ENCODE measurements at places on chromosomes 7 and 10.

- DNase-seq, result no peak
Observed at GRCh38 chr7:107746006-107746405, 2.1 kb downstream of the CBLL1 start.

- DNase-seq, result no peak
Observed at GRCh38 chr10:104122225-104123107, 495 bp downstream of the SFR1 start.

GRCh38 chr7:28937103-28937502, 21.0 kb downstream of the TRIL start:
- DNase-seq, result no peak

GRCh38 chr10:100776671-100777070, 31.3 kb downstream of the PAX2 start:
- DNase-seq, result no peak

DNA sequence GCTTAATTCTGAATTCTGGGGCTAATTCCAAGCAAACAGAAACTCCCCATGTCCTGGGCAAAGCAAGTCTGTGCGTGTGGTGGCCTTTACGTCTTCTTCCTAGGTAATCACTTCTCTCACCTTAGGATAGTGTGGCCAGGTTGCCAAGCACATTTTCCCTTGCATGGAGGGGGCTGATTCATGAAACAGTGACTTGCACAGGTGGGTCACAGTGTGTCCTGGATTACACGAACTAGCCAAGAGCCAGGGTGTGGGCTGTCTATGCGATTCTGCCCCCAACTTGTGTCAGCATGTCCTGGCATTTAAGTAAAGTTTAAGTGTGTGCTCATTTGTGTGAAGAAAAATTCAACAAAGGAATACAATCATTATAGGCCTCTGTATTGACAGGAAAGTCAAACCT, 18.5 kb upstream of the SEM1 start:
- DNase-seq, result no peak

DNA sequence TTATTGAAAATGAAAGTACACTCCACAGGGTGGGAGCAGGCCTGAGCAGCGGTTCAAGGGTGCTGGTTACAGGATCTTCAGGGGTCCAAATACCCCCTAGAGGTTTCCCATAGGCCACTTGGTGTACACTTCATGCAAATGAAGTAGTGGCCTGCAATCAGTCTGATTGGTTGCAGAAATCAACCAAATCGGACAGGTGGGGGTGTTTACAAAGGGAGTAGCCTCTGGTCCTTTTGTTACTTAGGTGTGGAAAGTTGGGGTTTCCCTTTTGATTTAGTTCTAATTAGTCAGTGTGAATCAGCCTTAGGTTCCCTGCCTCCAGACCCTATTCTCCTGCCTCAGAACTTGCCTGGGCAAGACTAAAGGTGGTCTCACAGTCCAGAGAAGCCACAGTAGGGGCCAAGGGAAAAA, 49.6 kb downstream of the SYPL1 start:
- DNase-seq, result no peak

- no peak for DNase-seq
Observed at GRCh38 chr10:7659560-7659959, 7.2 kb downstream of the ITIH5 start.

DNA sequence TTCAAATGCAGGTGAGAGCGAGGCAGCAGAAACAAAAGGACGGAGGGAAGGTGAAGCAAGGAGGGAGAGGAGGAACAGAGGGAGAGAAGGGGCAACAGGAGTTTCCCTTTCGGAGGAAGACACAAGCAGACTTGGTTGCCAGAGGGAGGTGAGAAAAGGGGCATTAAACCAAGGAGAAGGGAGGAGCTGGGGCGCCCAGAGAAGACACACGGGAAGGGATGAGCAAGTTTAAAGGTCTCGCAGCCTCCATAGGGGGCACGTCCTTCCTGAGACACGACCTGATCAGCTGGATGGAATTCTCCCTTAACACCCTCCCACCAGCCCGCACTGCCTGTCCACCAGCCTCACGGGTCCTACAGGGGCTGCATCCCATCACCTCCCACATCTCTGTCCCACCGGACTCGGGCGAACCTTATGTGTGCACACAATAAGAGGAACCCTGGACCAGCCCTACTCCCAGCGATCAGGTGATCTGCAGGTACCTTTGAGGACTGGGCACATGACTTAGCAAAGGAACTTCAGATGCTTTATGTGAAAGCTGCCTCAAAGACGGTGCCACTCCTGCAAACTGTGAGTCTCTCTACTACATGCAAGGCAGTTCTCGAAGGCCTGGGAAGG, 251.2 kb downstream of the TNS3 start:
- DNase-seq, result no peak

- DNase-seq, result no peak
Observed at GRCh38 chr7:118754608-118755007, 530.1 kb downstream of the ANKRD7 start.

- DNase-seq, result no peak
Observed at GRCh38 chr10:126153711-126154628, 234.3 kb downstream of the ADAM12 start.

- DNase-seq, result peak; percentile 18
Observed at GRCh38 chr7:34747867-34748727, 90.1 kb downstream of the NPSR1 start.

DNA sequence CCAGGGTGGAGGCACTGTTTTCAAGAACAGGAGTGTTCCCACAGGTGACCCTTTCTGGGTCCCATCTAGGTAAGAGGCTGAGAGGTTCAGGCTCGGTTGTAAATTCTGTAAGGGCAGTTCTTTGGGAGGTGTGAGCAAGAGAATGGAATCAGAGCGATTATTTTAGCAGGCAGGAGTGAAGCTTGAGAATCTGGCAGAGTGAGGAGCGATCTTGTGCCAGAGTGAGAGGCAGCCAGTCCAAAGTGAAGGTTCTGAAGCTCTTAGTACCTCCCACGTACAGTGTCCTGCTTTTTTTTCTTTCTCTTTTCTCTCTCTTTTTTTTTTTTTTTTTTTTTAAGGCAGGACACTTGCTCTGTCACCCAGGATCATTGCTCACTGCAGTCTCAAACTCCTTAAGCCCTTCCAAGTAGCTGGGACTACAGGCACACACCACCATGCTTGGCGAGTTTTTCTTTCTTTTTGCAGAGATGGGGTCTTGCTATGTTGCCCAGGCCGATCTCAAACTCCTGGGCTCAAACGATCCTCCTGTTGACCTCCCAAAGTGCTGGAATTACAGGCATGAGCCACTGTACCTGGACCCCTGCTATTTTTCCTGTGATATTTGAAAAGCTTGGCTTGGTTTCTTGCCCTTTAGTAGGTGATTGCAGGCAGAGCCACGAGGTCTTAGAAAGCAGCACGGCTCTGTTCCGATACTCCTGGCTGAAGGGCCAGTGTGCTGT, 10.9 kb downstream of the POR start:
- no peak for DNase-seq

GRCh38 chr7:19203686-19204085, 58.5 kb upstream of the FERD3L start:
- DNase-seq, result no peak

DNA sequence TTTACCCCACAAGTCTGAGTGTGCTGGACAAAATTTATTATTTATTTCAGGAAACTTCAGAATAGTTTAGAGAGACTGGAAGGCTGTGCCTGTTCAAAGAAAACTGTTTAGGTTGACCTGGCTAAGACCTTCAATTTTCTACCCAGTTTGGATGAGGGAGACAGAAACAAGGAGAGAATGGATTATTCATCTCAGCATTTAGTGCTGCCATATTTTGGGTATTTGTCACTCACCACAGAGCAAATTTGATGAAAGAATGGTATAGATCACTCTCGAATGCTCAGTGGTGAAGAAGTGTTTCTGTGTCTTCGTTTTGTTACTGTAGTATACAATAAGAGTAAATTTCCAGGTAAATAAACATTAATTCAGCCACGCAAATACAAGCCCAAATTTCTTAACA, 71.8 kb downstream of the SEMA3C start:
- no peak for DNase-seq

GRCh38 chr10:6525599-6526165, 54.4 kb downstream of the PRKCQ start:
- no peak for DNase-seq

- DNase-seq, result no peak
Observed at GRCh38 chr7:100753750-100754149, 20.4 kb downstream of the ZAN start.

DNA sequence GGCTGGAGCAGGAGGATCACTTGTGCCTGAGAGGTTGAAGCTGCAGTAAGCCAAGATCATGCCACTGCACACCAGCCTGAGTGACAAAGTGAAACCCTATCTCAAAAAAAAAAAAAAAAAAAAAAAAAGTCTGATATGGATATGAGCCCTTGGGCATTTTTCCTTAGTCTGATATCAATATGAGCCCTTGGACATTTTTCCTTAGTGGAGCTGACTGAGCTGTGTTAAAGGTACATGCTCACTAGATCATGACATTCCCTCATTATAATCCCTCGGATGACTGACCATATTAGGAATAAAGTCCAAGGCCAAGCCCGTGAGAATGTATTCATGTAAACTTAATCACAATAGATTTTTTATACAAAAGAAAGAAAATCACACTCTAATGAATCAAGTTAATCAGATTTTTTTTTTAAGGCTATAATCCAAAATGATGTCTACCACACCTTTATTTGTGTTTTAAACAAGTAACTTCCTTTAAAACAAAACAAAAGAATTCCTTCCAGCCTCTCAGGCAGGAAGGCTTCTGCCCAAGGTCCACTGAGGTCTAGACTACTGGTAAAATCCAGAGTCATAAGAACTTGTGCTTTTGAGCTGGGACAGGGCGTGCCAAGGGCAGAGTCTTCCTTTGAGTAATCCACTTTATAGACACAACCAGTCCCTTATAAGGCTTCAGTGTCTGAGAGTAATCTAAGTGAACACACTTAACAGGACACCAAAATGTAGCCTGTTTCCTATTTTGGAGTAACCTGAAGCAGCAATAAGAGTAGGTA, 5.5 kb downstream of the PPA1 start:
- no peak for DNase-seq

- DNase-seq, result no peak
Observed at GRCh38 chr10:91487911-91488582, 77.9 kb downstream of the HECTD2 start.

GRCh38 chr7:72413290-72413689, 1.2 kb upstream of the CALN1 start:
- DNase-seq, result no peak

GRCh38 chr10:32790483-32790882, 167.5 kb downstream of the ITGB1 start:
- DNase-seq, result no peak

- DNase-seq, result no peak
Observed at GRCh38 chr10:86255405-86256251, 111.0 kb downstream of the GRID1 start.

DNA sequence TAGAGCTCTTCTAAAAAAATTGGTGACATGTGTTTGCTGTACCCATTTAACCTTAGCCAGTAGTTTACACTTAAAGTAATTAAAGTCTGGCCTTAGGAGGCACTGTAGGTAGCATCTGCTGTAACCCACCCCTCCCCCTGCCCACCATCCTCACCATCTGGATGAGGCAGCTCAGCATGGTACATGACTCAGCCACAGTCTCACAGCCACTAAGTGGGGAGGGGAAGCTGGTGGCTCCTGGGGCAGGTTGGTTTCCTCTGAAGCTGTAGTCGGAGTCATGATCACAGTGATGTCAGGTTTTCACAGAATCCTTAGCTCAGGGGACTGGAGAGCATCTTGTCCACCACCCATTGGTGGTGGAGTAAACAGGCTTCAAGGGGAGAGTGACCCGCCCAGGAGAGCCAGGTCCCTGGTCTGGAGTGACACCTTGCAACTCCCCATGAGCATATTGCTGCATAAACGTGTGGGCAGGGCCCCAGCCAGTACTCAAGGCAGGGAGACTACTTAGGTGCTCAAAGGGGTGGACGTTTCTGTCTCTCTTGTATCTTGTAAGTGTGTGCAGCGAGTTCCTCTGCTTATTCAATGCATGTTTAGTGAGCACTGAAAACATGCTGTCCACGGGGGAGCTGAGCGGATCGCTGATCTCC, 125.9 kb downstream of the GRK5 start:
- no peak for DNase-seq

GRCh38 chr10:103767756-103768155, 87.6 kb downstream of the SH3PXD2A start:
- DNase-seq, result no peak

DNA sequence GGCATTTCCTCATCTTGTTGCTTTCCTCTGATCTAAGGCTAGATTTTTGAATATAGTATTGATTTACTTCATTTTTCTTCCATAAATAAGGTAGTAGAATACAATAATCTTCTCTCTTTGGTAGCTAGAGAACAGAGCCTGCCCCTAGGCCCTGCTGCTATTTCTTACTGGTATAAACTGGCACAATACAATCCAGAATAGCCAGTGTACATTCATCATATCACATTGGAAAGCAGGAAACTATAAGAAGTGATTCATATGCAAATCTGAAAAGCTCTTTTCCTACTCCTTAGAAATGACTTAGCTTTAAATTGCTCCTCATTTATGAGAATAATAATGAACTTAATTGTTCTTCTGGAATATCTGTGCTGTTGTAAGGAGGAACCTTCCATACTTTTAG, 100.2 kb downstream of the KCND2 start:
- DNase-seq, result no peak

GRCh38 chr10:25017154-25017590, 760 bp downstream of the THNSL1 start:
- DNase-seq, result peak; percentile 19
